ENCODE measurements at places on chromosomes 4 and X.
A peak's percentile ranks its signal among the peaks of the same experiment; 100 is the strongest.

DNA sequence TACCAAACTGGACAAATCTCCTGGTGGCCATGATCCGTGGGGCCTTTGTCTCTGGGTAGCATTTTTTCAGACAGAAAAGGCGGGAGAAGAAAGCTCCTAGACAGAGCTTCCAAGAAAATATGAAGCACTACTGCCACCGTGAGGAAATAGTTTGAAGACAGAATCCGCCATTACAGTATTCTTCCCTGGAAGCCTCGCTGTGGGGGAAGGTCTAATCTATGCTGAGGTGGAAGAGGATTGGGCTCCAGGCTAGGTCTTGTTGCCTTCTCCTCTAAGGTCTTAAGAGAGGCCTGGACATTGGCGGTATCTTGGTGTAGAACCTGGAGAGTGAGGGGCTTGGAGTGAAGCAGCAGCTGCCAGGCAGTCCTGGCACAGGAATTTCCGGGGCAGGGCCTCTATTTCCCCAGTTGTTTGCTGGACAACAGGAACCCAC is 218.9 kb downstream of the OR13H1 start:
- no peak for DNase-seq

DNA sequence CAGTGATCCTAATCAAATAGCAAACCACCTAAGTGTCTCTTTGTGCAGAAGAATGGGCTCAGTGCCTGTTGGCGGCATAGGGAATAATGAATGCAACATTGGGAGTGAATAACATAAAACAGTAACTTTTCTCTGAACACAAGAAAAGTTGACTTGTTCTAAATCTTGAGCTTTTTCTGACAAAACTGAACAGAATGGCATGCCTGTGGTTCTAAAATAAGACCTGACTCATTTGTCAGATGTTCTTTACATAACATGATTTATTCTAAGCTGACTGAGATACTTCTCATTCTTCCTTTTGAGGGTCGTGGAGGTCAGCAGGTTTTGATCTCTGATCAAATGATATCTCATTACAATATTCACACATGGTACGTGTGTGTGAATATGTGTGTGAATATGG is 165.4 kb upstream of the WDR1 start:
- DNase-seq, result no peak

DNA sequence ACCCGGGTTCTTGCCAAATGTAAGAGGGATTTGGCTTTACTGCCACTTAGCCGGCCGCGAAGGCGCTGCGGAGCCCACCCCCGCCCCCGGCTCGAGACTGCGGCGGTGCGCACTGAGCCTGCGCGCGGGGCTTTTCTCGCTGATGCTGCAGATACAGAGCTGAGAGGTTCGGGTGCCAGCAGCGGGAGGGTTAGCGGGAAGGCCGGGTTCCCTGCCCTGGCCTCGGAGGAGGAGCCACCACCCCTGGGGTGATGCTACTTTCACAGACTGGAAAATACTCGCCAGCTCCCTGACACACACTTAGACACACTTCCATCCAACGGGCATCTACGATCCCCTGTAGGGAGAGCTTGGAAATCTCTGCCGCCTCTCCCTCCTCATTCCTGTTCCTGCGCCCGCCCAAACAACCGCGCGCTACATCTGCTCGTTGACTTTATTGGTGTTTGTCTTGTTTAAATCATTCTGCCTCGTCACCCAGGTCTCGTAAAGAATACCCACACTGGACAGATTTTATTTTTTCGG is 2.1 kb upstream of the PCDH7 start:
- peak; percentile 15 for DNase-seq

- DNase-seq, result no peak
These were observed 3.6 kb downstream of the NEIL3 start for GRCh38 chr4:177313263-177313662.

DNA sequence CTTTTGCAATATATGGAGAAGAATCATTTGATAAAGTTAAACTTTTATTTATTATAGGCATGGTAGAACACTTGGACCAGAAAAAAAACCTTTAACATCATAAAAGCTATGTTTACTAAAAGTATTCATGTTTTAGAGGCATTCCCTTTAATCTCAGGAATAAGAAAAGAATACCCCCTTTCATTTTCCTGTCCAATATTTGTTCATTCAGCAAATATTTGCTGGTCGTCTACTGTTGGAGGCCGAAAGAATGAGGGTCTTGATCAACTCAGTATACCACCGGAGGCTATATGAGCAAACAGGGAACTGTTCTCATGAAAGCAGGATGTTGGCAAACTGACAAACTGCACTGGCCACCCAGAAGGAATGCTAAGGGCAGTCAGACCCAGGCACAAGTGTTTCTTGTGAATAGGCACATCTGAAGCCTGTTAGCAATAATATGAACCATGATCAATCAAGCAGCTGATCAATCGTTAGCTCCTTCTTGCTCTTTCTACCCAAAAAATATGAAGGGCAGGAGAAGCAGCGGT is 480.8 kb upstream of the FAT1 start:
- no peak for DNase-seq

All from hematopoietic multipotent progenitor cell (in vitro differentiated cells).